ENCODE measurements at places on chromosomes 5 and 9. TPM values are rescaled to one million over a fixed set of nuclear protein-coding genes. Genes with fewer than 3 reads are reported as not detected.

Gene MTMR12
- 17.4 TPM for total RNA-seq

Gene ARL10
- total RNA-seq: 4.4 TPM

Gene CYLC2
- not detected for total RNA-seq

Gene SPINK7
- not detected for total RNA-seq

Gene ORM2
- total RNA-seq: not detected

Gene CCL19
- total RNA-seq: 2.1 TPM

Gene CA9
- 0.64 TPM for total RNA-seq

Gene RMRP
- 16,495 TPM for total RNA-seq

Gene IL4
- total RNA-seq: not detected

DNA sequence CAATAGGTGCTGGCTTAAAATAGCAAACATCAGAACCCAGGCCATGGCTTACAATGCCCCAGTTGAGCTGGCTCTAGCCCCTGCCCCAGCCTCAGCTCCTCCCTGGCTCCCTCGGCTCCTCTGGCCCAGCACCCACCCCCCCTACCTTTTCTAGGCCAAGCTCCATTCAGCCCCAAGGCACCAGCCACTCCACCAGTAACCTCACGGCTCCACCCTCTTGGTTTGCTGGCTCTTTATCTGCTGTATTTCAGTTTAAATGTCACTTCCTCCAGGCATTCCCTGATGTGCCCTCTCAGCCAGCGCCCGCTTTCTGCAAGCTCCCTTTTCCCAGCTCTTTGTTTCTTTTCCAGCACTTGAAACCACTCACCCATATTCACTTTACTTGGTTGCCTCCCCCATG is 10.6 kb downstream of the C1QTNF2 start:
- no peak for DNase-seq

DNA sequence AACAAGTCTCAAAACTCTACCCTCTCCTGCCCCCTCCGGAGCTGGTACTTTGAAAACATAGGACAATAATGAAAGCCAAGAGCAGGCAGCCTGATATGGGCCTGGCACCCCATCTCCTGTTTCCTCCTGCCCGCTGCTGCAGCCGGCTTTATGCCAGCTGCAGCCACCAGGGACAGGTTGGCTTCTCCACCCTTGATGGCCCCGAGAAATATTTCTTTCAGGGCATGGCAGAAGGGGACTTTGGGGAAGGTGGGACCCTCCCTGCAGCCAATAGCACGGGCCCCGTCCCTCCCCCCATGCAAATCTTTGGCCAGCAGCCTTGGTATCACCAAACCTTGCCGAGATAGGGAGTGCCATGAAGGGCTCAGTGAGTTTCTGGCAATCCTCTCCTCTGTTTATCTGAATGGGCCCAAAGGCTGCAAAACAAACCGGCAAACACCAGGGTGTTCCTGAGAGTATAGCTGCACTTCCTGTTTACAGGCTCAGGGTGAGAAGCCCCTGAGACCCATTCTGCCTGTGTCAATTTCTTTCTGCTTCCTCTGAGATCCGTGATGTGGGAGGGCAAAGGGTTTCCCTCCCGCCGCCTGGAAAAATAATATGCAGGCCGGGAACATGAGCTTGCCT is 73.4 kb upstream of the BOD1 start:
- DNase-seq: peak; percentile 50

DNA sequence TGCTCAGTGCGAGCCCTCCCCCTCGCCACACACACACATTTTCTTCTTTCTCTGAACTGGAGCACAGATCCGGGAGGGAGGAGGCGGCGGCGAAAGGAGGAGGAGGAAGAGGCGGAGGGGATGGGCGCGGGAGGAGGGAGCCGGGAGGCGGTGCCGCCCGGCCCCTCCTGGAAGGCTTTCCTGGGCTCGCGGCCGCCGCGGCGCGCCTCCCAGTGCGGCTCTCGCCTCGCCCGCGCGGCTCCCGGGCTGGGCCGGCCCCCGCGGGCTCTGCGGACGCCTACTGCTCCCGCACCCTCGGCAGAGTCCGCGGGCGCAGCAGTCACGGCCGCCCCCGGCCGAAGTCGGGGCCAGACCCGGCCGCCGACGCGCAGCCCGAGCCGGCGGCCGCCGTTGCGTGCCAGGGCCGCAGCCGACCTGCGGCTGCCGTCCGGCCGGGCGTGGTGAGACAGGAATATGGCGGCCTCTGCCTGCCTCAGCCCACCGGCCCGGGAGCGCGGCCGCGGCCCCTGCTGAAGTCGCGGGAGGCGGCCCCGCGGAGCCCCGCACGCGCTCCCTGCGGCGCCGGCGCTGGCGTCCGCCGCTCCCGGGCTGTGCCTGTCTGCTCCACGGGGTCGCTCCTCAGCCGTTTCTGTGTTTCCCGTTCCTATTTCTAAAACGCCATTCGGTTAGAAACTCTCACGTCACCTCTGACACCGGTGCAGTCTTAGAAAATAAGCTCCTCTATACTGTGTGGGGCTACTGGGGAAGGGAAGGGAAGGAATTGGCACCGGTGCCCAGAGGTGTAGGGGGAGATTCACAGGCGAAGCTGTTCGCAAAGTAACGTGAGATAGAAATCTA is 500 bp upstream of the GNAQ start:
- peak; percentile 93 for DNase-seq

DNA sequence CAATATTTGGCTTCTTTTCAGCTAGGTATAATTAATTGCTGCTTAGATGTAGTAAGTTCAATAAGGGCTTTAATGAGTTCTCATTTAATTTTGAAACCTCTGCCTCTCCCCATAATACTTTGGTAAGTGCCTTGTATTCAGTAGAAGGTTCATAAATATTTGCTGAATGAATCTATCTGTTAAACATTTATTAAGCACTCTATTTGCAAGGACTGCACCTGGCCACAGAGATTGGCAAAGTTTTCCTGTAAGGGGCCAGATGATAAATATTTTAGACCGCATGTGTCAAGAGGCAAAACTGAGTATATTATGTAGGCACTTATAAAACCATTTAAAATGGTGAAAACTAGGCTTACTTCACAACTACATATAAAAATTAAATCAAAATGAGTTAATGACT is 19.0 kb upstream of the GNA14 start:
- DNase-seq: no peak

- DNase-seq: no peak
These were observed 51.0 kb downstream of the FBN2 start for GRCh38 chr5:128487041-128487440.

- no peak for DNase-seq
These were observed 153.5 kb upstream of the STK32A start for GRCh38 chr5:147081311-147081764.

DNA sequence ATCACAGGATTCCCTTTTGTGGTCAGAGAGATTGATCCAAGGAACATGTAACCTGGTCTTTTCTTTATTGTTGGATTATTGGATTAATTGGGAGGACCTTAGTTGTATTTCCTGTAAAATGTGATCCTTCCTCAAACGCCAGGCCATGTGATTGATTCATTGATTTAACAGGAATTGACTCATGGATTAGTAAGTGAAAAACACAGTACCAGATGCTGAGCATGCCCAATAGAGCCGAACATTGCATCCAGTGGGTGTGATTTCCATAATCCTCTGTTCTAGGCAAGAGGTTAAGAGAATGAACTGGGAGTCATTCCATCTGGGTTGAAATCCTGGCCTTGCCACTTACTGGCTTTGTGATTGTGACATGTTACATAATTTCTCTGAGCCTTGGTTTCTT is 522.3 kb downstream of the MAT2B start:
- DNase-seq: no peak

DNA sequence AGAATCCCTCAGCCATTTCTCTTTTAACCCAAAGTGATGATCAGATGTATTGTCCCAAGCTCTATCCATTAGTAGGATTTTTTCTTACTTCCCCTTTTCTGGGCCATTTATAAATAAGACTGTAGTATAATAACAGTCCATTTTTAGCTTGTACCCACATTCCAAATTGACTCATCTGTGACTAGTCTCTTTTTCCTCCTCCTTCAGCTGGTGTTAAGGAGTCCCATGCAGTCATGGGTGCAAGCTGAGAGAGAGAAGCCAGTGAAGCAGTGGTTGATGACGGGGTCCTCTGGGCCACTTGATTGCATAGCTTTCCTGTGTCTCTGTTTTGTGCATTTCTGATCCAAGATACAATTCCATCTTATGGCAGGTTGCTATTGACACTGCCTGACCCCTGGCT is 476.0 kb upstream of the CD180 start:
- DNase-seq: no peak

DNA sequence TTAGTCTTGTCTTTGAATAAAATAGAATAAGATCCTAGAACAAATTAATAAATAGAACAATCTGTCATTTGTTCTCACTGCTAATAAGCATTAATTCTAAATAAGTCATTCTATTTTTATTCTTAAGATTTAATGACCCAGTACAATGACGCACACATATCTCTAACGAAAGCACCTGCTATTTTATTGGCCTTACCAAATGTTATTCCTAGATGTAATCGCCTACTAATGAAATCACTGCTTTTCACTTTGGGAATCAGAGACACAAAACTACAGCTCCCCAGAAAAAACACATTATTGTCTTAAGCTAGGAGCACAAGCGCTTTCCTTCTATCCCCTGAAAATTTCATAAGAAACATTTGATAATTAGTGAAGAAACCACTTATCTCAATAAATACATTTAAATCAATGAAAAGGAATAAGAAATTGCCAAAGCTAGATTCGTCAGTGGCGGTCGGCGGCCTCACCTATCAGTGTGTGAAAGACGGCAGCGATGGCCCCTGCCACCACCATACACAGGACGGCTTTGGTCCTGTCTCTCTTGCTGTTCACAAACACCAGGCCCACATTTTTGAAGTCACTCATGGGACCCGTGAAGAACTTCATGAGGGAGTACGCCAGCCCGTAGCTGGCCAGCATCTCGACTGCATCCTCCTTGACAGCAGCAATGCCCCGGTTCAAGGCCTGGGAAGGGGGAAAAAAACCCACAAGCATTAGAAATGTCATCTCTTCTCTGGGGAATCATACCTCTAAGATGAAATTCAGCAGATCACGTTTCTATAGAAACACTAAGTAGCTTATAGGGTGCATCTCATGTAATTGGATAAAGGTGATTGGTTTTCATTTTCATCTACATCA is 102.8 kb downstream of the ANKH start:
- DNase-seq: no peak

- no peak for DNase-seq
These were observed 173.0 kb downstream of the HINT1 start for GRCh38 chr5:130992095-130992494.

DNA sequence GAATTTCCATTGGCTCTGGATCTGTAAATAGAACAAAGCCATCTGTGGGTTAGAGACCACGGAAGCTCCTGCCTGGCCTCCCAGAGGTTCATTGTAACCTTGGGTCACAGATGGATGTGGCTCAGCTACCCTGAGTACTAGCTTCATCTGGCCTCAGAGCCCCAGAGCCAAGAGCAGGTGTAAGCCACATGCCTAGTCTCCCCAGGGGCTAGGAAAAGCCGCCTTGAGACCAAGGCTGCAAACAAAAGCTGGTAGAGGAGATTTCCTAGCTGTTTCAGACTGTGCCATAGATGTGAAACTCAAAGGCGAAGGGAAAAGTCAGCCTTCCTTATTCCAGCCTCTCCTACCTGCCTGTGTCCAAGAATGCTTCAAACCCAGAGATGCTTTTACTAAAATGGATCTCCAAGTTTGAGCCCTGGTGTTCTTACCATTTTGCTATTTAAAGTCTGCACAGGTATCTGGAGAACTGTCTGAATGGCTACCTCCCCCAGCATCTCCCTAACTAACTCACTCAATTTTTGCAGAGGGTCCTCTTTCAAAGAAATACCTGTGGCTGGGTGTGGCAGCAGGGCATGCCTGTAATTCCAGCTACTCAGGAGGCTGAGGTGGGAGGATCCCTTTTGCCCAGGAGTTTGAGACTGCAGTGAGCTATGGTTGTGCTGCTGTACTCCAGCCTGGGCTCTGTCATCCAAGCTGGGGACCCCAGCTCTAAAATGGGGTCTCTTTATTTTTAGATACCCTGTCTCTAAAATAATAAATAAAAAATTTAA is 42.3 kb upstream of the MAP1B start:
- DNase-seq: no peak

- DNase-seq: no peak
These were observed 218.8 kb upstream of the IL12B start for GRCh38 chr5:159549046-159549445.

GRCh38 chr5:179185941-179186411 is 125.8 kb downstream of the ZNF354C start:
- no peak for DNase-seq

- no peak for DNase-seq
These were observed 65.6 kb upstream of the SARDH start for GRCh38 chr9:133803745-133804144.

DNA sequence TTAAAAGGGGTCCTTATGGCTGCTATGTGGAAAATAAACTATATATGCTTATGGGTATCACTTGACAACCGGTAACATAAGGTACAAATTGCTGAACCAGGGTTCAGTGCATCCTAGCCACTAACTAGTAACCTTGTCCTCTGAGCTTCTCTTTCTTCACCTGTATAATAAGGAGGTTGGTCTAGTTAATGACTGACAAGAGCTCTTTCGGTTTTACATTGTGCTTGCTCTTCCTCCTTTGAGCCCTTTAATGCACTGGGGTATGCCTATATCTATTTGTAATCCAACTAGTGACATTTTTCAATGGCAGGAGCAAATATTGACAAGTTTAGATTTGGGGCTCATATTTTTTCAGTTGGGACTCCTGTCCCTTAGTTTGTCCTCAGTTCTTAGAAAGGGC is 66.1 kb downstream of the NPR3 start:
- DNase-seq: no peak

DNA sequence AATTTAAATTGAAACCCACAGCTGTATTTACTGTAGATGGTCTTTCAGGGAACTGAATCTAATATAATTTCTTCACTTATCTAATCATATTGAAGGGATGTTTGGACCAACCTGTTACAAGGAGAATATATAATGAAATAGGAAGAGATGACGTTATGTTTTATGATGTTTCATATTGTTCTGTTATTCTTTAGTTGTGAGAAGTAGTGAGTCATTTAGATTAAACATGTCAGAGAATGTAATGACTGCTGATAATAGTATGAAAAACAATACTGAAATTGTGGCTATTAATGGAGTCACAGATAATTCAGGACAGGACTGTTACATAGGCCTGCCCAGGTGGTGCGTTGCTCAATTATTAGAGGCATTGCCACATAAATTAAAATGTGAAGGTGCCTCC is 1993.4 kb downstream of the EFNA5 start:
- no peak for DNase-seq

DNA sequence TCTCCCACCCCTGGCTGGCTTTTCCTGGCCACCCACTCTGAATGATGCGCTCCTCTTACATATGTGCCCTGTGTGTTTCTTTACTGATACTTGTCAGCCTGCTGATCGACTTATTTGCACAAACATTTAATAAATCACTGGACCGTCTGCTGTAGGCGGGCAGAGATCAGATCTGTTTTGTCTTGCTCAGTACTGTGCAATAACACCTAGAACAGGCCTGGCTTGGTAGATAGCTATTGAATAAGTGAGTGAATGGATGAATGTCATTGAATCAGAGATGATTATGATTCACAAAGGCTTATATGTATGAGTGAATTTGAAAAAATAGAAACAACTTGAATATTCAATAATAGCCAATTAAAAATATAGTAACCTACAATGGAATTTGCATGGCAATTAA is 165.1 kb downstream of the RGS3 start:
- DNase-seq: no peak

- DNase-seq: no peak
These were observed 168.9 kb downstream of the MAPKAP1 start for GRCh38 chr9:125538092-125538473.

- DNase-seq: peak; percentile 90
These were observed 293.9 kb downstream of the ZSWIM6 start for GRCh38 chr5:61625681-61626621.

- DNase-seq: no peak
These were observed 3.1 kb upstream of the ZER1 start for GRCh38 chr9:128774804-128775203.
